ENCODE measurements at places on chromosomes 12 and 14.
A peak's percentile ranks its signal among the peaks of the same experiment; 100 is the strongest.

GRCh38 chr14:84340938-84341337 is 1189.0 kb upstream of the FLRT2 start:
- peak; percentile 69 for DNase-seq

DNA sequence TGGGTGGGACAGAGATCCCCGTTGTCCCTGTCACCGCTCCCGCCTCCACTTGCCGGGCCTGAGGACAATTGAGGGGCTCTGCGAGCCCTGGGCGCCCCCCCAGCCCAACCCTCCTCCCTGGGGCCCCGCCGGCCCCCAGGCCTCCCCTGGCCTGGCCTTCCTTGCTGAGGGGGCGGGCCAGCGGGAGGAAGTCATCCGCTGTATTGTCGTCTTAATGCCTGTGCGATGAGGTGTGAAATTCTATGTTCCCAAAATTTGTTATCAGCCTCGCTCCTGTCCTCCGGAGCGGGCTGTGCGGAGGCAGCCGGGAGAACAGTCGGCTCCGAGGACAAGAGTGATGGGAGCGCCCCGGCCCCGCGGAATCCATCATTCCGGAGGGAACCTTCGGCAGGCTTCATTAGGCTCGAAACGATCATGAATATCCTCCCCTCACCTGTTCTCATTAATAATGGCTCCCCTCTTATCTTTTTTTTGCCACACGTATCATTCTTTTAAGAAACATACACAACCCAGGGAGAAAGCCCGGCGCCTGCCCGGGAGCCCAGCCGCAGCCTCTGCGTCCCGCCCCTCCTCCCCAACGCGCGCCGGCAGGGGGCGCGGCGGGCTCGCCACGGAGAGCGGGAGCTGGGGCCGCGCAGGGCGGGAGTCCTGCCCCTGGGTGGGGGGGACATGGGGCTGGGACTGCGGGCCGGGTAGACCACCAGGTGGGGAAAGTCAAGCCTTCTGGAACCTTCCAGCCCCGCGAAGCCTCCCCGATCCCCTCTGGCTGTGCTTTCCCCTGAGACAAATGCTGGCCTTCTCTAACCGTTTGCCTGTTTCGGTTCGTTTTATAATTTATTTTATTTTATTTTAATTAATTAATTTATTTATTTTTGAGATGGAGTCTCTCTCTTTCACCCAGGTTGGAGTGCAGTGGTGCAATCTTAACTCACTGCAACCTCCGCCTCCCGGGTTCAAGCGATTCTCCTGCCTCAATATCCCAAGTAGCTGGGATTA is 17.1 kb upstream of the DLK1 start:
- DNase-seq = peak; percentile 21

DNA sequence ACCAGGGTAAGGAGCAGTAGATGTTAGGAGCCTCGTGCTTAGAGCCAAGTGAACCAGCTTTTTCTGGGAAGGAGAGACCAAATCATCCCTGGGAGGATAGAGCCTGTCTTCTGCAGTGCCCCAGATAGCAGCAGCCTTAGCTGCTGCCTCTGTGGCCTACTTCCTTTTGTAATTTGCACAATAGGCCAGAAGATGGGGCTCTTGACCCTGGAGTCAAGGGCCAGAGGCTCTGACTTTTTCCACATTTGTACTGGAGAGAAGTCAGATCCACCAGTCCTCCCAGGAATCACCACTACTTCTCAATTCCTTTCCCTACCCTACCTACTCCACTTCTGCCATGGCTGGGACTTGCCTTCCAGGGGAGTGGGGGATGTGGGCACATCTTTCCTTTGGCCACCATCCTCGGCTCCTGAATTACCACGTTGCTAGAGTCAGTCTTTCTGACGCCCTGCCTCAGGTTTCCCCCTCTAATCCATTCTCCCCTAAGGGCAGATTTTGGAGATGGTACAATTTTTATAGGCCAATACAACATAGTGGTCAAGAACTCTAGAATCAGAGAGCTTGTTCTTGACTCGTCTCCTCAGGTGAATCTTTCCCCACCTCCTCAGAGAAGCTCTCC is 3.3 kb upstream of the SLC4A8 start:
- peak; percentile 65 for DNase-seq

- DNase-seq = no peak
These were observed 216.9 kb downstream of the NTF3 start for GRCh38 chr12:5648692-5649359.

DNA sequence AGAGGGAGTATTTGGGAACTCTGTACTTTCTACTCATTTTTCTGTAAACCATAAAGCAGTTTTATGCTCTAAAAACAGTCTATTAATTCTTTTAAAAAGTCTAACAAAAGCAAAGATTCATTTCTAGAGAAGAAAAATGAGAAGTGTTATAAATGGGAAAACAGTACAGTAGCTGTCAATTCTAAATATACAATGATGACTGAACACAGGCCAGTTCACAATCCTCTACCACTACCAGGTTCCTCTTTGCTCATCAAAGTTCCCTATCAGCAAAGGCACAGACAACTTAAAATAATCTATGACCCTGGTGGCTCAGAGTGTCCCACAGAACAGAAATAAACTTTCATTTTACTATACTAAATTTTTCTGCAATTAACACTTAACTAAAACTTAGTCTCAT is 12.5 kb downstream of the NAA25 start:
- DNase-seq = no peak

DNA sequence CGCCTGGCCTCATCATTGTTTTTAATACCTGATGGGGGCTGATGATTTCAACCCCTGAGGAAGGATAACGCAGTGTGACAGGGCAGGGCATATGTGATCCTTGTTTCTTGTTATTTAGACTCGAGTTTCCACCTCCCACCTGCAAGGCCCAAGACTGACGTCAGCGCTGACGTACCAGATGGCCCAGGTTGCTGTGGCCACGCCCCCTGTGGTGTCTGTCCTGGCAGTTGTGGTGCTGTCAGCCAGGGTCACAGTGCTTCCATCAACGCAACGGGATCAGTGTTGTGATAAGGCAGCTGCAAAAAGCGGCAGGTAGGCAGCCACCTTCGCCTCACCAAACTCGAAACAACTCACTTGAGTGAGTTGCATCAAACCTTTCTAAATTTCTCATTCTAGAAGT is 18.4 kb downstream of the DDX51 start:
- DNase-seq = no peak

- no peak for DNase-seq
These were observed 194.0 kb downstream of the IPO8 start for GRCh38 chr12:30501718-30502117.

DNA sequence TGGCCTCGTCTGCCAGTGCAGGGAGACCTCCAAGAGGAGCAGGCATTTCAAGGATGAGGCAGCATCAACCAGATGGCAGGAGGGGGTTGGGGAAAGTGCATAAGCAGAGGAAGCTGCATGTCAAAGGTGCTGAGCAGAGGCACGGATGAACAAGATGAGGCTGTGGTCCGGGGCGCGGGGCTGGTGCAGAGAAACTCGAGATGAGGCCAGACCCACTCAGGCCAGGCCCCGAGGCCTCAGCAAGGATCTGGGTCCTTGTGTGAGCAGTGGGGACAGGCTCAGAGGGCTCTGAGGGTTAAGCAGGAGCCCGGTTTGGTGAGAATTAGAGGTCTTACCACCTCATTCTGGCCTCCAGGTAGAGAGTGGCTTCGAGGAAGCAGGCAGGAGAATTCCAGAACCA is 98.8 kb downstream of the DICER1 start:
- DNase-seq = no peak

DNA sequence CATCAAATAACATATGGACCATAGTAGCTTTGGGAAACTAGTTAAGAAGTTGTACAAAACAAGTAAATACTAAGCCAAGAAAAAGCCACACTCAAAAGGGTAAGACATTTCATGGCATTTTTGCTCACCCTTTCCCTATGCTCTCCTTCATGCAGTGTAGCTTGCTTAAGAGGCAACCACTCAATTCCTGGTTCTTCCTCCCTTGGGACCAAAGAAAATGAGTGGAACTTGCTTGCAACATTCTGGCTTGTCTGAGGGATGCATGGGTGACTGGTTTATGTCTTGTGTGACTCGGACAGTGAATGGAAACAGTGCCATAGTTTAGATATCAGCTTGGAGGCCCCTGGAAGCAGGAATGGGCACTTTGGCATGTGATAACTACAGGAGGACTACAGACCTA is 252.0 kb upstream of the ARID2 start:
- no peak for DNase-seq

DNA sequence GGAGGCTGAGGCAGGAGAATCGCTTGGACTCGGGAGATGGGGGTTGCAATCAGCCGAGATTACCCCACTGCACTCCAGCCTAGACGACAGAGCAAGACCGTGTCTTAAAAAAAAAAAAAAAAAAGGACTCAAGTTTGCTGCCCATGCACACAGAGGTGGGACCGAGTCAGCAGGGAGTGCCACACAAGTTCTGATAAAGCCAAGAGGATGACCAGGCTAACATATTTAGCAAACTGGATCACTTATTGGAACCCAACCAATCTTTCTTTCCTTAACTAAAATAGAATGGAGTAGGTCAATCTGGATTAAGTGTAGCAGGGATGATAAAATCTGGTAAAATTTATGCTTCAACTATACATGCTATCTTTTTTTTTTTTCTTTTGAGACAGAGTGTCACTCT is 190.4 kb upstream of the FOXN3 start:
- DNase-seq = no peak

- no peak for DNase-seq
These were observed 303.0 kb downstream of the NUAK1 start for GRCh38 chr12:105835580-105836241.
